ENCODE measurements at places on chromosomes 2 and 18.

DNA sequence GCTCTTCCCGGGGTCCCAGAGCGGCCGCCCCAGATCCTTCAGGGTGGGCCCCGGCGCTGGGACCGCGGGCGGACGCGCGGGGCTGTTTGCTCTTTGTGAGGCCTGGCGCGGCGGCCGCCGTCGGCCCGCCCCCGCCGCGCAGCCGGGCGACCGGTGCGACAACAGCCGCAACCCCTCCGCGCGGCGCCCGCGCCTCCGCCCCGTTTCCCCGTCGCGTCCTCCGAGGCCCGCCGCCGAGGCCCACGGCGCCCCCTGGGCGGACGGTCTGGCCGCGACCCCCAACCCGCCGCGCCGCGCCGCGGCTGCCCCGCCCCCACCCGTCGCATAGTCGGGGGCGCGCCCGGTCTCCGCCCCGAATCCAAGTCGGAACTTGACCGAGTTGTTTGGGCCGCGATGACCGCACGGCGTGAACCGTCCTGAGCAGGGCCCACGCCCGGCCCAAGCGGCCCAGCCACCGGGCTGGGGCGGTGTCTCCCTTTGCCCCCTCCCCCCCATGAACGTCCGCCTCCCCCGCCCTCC is 448 bp downstream of the YPEL5 start:
- no peak for DNase-seq

GRCh38 chr2:129623783-129624182 is 355.7 kb upstream of the RAB6C start:
- no peak for DNase-seq

DNA sequence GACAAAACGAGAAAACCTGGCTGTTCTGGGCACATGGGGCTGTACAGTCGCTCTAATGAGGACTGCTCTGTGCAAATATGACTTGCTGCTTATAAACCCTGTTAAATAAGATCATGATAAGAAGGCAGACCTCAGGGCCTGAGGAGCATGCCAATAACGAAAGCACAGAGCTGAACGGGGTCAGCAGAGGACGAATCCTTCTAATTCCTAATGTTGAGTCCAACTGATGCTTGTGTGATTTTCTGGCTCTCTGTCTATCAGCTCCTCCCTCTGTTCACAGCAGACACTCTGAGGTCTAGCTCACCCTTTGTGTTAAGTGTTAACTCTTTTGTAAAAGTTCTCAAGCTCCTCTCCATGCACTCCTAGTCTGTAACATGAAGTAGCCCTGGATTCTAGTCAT is 167.2 kb upstream of the REV1 start:
- no peak for DNase-seq

DNA sequence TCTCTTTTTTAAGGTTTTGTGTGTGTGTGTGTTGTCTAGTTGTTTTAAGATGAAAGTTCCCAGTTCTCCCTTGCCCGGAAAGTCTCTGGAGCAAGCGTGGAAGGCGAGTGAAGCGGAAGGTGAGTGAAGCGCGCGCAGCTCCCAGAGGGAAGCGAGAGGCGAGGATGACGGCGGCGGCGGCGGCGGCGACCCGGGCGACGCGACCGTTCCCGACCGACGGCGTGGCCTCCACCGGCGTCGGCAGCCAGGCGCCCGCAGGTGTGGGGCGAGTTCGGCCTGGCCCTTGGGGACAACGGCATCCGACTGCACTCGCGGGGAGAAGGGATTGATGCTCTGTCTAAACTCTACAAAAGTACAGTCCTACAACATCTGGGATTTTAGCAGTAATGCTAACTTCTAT is 321.9 kb downstream of the CELF4 start:
- no peak for DNase-seq

DNA sequence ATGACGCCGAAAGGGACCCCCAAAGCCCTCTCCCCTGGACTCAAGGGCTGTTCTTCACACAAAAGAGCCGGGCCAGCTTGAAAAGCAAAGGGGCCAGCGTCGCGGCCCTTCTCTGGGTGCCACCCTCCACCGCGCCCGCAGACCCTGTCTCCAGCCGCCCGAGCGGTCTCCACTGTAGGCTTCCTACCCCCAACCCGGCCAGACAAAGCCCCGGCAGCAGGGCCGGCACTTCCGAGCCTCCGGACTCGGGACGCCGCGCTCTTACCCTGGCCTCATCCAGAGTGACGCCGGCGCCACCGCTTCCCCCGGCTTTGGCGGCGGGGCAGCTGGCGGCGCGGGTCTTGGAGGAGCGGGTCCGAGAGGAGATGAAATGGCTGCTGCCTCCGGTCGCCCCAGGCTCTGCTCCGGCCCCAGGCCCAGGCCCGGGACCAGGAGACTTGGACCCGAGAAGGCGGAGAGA is 603 bp downstream of the ATAD2B start:
- no peak for DNase-seq

DNA sequence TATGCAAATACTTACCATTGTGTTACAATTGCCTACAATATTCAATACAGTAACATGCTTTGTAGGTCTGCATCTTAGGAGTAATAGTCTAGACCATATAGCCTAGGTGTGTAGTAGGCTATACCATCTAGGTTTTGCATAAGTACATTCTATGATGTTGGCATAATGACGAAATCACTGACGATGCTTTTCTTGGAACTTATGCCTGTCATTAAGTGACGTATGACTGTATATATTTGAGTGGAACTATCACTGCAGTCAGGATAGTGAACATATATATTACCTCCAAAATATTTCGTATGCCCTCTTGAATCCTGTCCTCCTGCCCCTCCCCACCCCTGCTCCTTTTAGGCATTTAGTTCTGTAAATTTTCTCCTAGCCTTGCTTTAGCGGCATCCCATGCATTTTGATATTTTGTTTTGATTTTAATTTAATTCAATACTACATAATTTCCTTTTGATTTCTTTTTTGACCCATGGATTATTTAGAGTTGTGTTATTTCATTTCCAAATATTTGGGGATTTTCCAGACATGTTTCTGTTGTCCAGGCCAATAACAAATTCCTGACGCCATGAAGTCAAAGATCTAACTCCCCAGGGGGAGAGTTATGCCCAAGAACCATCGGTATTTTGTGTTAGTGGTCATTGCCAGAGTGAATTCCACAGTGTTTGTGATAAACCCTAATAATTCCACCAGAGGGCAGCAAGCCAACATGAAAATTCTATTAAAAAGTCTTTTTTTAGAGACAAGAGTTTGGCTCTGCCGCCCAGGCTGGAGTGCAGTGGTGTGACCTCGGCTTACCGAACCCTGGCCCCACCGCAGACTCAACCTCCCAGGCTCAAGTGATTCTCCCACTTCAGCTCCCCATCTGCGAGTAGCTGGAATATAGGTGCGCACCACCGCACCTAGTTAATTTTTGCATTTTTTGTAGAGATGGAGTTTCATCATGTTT is 24.2 kb upstream of the CASP8 start:
- DNase-seq = no peak

DNA sequence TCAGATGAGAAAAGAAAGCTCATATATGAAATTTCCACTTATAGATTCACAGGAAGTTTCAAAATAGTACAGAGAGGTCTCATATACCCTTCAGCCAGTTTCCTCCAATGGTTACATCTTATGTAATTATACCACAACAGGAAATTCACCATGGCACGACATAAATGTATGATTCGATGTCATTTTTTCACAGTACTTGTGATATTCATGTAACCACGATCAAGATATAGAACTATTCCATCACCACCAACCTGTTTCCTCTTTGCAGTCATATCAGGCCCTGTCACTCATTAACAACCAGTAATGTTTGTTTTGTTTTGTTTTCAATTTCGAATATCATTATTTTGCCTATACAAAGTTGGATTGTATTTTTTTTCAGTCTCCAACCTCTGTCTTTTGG is 314.3 kb upstream of the POU3F3 start:
- no peak for DNase-seq

DNA sequence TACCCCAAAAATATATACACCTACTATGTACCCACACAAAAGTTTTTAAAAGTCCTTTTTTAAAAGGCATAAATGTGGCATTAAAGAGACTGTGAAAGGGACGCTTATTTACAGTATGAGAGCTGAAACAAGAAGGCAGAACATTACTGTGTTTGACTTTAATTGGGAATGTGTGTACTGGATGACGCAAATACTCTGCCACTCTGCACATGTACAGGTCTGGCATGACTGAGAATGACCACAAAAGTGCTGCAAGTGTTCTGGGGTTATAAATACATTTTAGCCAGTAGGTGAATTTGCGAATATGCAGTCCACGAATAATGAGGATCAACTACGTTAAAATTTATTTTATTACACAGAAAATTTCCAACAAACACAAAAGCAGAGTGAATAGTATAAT is 11.4 kb downstream of the DARS1 start:
- no peak for DNase-seq

DNA sequence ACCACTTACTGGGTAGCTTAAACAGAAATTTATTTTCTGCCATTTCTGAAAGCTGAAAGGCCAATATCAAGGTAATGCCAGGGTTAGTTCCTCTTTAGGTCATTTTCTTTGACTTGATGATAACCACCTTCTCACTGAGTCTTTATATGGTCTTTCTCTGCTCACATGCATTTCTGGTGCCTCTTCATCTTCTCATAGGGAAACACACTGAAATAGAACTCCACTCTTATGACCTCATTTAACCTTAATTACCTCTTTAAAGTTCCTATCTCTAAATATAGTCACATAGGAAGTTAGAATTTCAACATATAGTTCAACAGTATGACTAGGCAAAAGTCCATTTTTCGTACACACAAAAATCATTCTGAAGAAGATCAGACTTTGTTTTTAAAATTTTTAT is 616.8 kb upstream of the VRK2 start:
- DNase-seq = no peak

DNA sequence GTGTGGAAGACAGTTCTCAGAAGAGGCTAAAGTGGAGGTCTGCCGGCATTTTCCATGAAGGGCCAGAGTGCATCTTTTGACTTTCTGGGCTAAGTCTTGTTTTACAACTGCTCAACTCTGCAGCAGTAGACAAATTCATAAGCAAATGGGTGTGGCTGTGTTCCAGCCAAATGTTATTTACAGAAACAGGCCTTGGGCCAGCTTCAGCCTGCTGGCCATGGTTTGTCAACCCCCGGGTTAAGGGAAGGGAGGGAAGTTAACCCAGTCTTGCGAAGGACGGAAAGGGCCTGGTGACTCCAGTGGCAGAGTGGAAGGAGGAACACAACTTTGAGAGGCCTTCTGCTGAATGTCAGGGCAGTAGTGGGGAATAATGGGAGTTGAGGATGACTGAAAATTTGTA is 34.3 kb upstream of the NCKAP5 start:
- DNase-seq = no peak

GRCh38 chr2:221156062-221156734 is 415.9 kb downstream of the EPHA4 start:
- no peak for DNase-seq

GRCh38 chr2:54599326-54599710 is 124.1 kb upstream of the EML6 start:
- DNase-seq = no peak

DNA sequence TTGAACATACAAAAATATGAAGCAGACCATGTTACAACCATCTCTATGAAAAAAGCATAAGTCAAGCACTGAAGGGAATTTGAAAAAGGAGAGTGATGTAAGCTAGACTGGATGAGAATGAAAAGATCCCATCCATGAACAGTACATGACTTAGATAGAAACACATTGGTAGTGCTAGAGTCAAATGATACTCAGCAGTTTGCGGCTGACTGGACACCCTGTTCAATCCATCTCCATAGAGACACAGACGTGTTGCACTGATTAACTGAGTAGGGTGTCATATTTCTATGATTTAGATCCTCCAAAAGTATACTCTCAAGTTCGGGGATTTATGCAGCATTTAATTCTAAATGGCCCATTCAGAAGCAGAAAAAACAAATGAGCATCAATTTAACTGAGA is 674.3 kb upstream of the NRXN1 start:
- DNase-seq = no peak

DNA sequence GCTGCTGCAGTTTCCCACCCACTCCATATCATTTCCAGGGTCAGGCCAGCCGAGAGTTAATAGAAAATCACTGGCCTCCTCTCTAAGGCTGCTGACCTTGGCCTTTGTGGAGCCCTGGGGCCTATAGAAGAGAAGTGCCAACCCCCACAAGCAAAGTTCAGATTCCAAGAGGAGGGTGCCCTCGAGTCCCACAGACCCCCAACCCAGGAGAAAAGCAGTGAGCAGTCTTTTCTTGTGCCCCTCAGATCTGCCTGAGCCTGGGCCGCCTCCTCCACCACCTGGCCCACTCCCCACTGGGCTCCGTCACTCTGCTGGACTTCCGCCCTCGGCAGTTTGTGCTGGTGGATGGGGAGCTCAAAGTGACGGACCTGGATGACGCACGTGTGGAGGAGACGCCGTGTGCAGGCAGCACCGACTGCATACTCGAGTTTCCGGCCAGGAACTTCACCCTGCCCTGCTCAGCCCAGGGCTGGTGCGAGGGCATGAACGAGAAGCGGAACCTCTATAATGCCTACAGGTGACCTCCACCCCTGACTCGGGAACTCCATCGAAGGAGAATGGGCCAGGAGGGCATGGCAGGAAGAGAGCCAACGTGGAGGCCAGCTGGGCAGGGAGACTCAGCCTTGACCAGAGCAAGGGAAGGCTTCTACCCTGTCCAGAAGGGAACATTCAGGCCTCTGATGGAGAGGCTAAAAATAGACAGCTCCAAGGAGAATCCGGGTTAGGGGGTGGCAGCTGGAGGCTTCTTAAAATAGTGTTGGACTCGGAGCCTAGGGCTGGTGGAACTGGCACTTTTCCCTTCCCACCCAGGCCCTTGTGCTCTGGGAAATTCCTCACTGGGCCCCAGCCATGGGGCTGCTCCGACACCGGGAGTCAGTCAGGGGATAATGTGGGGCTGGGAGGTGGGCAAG is 6.2 kb downstream of the PKDCC start:
- peak; percentile 58 for DNase-seq

- DNase-seq = no peak
Measured at GRCh38 chr2:85673716-85674375, 5.8 kb upstream of the SFTPB start.

DNA sequence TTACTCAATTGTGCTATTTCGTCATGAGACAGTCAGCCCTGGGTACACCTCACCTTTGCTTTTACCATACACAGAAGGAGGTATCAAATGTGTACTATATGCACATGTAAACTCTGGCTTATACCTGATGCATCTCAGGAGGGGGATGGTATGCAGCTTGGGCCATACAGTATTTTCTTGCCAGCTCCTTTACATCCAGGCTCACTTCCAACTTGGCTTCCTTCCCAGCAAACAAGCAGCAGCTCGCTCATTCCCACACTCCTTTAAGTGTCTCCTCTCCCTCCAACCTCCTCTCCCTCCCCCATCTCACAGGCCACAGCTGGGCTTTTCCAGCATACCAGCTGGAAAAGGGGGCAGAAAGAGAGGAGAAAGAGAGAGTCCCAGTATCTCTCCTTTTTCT is 9.6 kb downstream of the MARCHF4 start:
- no peak for DNase-seq

- DNase-seq = no peak
Measured at GRCh38 chr18:69958422-69958821, 10.7 kb upstream of the CD226 start.

GRCh38 chr2:237066396-237066795 is 19.3 kb upstream of the COPS8 start:
- DNase-seq = no peak

GRCh38 chr18:27235218-27235870 is 50.2 kb upstream of the CHST9 start:
- DNase-seq = no peak

- no peak for DNase-seq
Measured at GRCh38 chr2:17625446-17625845, 85.0 kb downstream of the VSNL1 start.

GRCh38 chr2:45950606-45951005 is 299.1 kb downstream of the PRKCE start:
- DNase-seq = no peak

Data from left forelimb (tissue), 1 donor.